ENCODE measurements at places on chromosomes 4 and X.
A peak's percentile ranks its signal among the peaks of the same experiment; 100 is the strongest.

DNA sequence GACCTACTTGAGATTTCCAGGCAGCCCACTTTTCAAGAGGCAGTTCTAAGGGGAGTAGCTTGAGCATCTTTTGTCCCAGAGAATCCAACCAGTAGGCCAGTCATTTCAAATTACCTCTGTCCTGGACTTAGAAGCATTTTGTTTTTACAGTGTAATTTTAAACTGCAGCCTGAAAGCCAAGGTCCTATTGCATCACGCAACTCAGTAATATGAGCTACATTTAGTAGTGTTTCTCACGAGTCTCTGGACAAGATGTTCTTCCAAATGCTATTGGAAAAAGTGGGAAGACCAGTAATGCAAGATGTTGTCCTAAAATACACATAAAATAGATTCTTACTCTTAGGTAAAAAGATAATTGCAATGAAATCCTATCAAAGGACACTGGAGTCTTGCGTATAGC is 182.5 kb upstream of the ARX start:
- DNase-seq = no peak

GRCh38 chrX:42778096-42778495 is at the start of gene PPP1R2C:
Gene PPP1R2C (minus strand): TSS chrX:42778163. CDS start chrX:42778079, 84 bp downstream.
- DNase-seq = no peak

- DNase-seq = no peak
These were observed 114.7 kb upstream of the TTC29 start for GRCh38 chr4:147060151-147060931.

DNA sequence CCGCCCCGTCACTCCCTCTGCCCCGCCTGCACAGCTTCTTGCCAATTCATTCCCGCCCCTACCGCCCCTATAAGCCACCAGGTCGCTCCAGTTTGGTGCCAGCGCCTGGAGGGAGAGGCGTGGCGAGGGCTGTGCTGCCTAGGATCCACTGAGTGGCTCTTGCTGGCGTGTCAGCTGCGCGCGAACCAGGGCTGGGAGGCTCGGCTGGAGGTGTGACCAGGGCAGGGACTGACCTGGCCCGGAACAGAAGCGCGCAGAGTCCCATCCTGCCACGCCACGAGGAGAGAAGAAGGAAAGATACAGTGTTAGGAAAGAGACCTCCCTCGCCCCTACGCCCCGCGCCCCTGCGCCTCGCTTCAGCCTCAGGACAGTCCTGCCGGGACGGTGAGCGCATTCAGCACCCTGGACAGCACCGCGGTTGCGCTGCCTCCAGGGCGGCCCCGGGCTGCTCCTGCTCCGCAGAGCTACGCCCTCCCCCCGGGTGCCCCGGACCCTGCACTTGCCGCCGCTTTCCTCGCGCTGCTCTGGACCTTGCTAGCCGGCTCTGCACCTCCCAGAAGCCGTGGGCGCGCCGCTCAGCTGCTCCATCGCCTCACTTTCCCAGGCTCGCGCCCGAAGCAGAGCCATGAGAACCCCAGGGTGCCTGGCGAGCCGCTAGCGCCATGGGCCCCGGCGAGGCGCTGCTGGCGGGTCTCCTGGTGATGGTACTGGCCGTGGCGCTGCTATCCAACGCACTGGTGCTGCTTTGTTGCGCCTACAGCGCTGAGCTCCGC is at the start of gene GPR78:
GPR78 (plus strand) TSS at position 72 of the 773 bp plus-strand sequence; CDS start at position 663, 591 bp downstream.
- DNase-seq = peak; percentile 38

GRCh38 chr4:128830906-128831503 is 21.5 kb downstream of the JADE1 start:
- DNase-seq = no peak

- DNase-seq = no peak
These were observed 4.6 kb downstream of the GRIPAP1 start for GRCh38 chrX:48997455-48997854.

DNA sequence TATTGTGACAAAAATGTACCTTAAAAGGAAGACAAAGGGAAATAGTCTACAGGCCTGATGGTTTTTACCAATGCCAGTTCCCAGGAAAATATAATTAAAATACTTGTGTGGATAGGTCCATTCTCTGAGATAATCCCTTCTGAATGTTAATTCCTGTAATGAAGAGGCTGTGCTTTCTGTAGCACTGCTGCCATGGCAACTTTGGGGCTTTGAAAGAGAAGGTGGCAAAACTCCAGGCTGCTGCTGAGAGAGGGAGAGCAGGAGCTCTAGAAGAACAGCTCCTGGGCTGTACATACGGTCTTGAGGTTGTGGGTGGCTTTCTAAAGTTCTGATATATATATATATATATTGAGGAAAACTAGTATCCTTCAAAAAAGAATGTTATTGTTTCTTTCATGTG is 125.4 kb downstream of the PDLIM5 start:
- no peak for DNase-seq

All from stimulated activated CD4-positive, alpha-beta T cell treated with anti-CD3 and anti-CD28 coated beads, TNF-alpha, amount 100 ng/mL, for 24 hours (primary cell).